Stimulated activated CD4-positive, alpha-beta T cell treated with anti-CD3 and anti-CD28 coated beads, Interleukin-15, amount 100 ng/mL, for 48 hours (primary cell): ENCODE measurements at places on chromosomes 7 and 10.

DNA sequence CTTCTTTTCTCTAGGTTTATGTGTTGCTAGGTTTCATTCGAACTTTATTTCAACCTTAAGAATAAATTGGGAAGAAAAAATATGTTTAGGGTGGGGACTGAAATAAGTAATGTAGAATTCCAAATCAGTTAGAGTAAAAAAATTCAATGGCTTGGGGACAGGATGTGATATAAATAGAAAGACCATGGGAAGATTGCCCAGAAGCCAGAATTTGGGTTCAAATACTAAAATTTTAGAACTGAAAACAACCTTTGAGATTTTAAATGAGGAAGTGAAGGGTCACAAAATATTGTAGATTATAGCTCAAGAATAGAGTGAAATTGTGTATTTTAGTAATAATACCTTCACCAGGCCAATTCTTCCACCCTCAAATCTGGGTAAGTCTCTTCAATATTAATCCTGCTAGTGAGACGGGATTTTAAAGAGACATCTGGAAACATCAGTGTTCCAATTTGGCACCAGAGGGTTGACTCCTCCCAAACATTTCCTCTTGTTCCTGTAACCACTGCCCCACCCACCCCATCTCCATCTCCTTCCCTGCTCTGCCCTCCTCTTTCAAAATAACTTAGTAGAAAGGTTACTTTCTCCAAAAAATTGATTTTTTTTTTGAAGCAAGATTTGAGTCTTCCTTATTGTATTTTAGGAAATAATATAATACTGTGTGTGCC is 51.3 kb upstream of the FAM3C start:
- DNase-seq = no peak

DNA sequence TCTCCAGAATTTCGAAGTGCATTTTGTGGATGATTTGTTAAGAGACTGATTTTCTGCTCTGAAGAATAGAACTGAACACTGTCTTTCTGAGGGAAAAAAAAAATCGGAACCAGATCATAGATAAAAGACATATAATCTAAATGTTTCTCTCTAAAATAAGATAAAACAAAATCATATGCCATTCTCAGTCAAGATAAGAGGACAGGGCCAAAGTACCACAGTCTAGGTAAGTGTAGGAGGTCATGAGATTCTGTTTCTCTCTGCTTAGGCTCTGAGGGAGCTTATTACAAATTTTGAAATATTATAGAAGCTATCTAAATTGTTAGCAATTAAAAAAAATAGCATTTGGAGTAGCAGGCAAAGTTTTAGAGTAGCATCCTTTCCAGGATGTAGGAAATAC is 702 bp upstream of the AOAH start:
- DNase-seq = no peak

GRCh38 chr7:107150375-107151073 is 18.3 kb upstream of the HBP1 start:
- peak; percentile 35 for DNase-seq

DNA sequence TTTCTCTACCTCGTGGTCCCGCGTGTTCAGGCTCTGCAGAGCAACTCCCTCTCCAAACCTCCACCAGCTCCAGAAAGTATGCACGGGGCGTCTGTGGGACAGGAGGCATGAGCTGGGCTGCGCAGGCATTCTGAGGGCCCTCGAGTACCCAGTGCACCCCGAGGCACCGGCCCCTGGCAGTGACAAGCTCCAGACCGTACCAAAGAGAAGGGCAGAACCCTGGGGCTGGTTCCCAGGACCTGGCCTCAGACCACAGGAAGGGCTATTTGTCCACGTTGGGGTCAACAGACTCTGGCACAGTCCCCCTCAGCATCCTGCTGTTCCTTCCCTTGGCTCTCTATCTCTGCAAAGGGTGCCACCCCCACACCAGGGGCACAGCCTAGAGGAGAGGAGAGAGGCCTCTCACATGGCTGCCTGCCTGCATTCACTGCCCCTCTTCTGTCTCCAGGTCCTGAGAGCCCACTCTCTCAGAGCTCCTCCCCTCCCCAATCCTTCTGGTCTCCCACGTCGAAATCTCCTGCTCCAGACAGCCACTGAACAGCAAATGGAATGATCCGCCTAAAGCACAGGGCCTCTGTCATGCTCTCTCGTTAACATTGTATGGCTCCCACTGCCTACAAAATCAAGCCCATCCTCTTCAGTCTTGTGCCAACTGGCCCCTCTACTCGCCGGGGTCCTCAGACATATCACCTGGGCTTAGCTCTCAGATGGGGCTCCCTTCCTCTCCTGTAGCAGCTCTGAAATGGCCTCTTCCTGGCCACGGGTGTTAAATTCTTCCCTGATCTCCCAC is 96.3 kb downstream of the OAT start:
- no peak for DNase-seq

DNA sequence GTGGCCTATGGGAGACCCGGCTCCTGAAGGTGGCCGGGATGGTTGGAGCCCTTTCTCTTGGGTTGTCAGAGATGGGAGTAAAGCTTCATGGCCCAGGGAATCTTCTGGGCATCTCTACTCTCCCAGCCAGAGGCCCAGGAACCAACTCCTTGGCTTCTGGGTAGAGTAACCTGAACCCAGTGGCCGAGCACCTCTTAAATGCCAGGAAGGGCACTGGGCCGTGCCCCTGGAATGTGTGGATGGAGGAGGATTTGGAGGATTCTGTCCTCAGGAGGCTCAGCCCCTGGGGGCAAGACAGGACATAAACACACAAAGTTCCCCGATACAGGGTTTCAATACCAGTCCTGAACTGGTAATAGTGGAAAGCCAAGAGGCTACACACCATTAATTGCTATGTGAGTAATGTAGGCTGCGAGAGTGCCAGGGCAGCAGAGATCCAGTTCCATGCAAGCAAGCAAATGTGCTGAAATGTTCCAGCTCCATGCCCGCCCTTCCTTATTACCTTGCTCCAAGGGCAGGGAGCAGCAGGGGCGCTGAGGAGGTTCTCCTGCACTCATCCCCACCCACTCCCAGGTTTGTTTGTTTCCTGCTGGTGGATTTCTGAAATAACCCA is 1.2 kb downstream of the PALD1 start:
- no peak for DNase-seq

DNA sequence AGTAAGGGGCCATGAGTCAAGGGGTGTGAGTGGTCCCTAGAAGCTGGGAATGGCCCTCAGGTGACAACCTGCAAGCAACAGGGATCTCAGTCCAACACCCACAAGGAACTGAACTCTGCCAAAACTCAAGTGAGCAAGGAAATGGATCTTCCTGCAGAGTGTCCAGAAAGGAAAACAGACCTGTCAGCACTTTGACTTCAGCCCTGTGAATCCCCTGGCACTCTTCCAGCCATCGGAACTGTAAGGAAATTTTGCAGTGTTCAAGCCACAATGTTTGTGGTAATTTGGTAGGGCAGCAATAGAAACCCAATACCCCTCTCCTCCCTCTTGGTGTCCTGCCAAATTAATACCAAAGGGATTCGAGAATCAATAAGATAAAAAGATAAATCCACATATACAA is 6.9 kb downstream of the LYZL1 start:
- no peak for DNase-seq

- peak; percentile 46 for DNase-seq
Measured at GRCh38 chr7:157273208-157274093, 63.4 kb upstream of the DNAJB6 start.

- no peak for DNase-seq
Measured at GRCh38 chr10:110456046-110456445, 41.7 kb upstream of the DUSP5 start.

GRCh38 chr7:139582671-139583155 is 59.2 kb downstream of the CLEC2L start:
- DNase-seq = no peak

DNA sequence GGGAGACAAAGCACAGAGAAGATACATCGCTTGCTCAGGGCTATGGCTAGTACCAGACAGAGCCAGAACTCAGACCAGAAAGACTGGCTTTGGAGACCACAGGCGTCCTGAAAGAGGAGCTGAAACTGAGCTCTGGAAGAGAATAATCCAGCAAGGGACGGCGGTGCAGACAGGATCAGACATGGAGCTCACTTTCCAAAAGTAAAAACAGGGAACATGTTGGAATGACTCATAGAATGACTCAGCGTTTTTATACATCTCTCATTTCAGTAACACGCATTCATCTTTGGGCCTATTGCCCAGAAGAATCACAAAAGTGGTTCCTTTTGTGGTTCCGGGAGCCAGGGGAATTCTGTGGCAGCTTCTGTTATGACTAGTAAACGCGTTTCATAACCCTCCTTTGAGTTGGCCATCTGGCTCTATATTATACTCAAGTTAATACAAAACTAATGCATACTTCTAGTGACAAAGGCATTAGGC is 37.2 kb downstream of the PLEKHS1 start:
- DNase-seq = no peak

DNA sequence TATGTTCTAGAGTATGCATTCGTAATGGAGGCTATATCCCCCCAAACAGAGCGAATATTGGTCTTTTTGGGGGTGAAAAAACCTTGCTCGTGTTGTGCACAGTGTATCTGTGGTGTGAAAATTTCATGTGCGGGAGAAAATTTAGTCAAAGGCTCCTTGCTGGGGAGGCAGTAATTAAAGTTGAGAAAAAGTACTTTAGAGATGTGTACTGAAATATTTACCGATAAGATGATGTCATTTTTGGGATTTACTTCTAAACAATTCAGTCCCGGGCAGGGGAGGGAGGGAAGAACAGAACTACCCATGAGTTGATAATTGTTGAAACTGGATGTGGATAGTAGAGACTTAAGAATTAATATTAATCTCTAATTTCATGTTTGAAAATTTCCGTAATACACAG is 9.3 kb downstream of the RBM17 start:
- no peak for DNase-seq

GRCh38 chr7:134365341-134366054 is 48.8 kb upstream of the SLC35B4 start:
- no peak for DNase-seq

DNA sequence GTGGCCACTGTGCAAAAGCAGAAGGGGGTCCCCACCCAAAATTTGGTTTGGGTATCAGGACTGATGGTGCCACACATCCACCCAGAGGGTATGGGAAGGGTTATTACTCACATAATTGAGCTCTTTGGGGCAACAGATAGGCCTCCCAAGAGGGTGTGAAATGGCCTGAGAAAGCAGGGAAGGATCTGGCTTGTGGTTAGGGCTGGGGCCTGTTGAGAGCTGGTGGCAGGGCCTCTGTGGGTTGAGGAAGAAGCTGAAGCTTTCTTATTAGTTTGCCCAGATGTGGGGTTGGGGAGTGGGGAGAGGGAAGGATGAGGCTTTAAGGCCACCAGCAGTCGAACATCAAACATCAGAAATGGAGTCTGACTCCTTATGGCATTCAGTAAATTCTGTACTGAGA is 18.3 kb upstream of the MKI67 start:
- no peak for DNase-seq

GRCh38 chr10:111968647-111969046 is 214.9 kb downstream of the GPAM start:
- no peak for DNase-seq

DNA sequence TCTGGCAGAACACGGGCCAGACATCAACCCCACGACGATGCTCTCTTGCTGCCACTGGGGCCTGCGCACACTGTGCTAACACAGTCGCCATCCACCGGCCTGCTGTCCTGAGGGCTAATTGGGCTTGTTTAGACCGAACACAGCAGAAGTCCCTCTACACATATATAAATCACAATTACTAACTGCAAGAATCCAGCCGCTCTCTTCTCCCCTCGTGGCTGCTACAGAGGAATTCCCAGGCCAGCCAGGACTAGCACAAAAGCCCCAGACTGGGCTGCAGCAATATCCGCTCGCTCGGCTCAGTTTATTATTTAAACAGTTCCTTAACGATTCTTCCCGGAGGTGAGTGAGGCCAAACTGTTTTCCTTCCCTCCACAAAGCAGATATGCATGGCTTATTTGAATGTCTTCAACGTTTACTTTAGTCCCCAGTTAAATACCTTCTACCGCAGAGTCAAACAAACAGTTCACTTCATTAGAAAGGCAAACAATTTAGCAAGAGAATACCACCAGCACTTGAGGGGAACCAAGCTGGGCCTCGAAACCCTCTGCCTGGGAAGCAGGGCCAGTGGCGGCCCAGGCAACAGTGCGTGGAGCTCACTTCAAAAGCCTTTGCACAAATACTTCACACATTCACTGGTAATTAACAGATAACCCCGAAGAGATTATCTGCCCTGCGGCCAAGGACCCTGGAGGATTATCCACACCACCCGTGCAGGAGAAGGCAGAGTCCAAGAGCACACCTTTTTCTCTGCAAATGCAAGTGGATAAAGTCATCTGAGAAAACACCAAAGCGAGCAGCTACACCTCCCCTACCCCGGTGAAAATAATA is 145.3 kb downstream of the GLI3 start:
- no peak for DNase-seq

DNA sequence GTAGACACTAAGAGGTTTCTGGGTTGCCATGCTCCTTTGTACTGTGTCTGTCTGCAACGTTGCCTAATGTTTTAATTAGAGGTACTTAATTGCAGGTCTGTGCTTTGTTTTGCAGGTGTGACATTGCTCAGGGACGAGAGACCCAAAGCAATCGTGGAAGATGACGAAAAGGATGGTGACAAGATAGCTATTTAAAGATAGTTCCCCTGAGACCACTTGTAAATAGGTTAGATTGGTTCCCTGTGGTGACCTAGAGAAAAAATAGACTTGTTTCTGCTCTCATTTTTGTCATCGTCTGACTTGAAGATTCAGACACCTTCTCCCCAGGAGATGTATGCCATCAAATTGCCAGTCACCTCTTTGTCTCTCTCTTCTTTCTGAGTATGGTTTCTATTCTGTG is 20.1 kb downstream of the PPP1R17 start:
- no peak for DNase-seq

- DNase-seq = no peak
Measured at GRCh38 chr7:96337519-96337918, 15.6 kb upstream of the SLC25A13 start.

DNA sequence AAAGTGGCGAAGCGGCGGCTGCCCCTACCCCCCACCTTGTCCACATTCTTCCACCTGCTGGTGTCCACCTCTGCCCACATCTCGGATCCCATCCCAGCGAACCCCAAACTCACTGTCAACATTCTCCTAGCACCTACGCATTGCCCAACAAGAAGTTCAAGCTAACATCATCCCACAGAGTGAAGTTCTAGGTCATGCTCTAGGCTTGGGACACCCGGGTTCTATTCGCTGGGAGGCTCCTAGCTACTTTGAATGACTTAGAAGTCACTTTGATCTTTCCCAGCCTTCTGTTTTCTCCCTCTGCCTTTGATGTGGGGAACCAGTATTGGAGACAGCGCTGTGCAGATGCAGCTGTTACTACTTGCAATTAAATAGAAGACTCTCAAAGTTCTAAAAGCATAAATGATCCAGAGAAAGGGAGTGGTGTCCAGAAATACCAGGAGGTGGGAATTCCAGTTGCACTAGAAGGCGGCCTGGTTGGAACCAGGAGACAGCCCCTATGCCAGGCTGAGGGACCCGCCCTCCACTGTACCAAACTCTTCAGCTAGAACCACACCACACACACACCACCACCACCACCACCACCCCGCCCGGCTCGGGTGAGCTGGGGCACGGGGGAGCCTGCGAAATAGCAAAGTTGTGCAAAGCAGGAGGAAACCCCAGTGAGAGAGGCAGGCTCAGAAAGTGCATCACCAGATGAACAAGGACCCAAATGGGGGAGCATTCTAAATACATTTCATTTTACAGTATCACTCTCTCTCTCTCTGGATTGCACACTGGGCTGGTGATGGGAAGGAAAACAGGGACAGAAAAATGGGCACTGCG is 5.5 kb upstream of the VGF start:
- DNase-seq = no peak

GRCh38 chr10:19096501-19097073 is 48.0 kb downstream of the MALRD1 start:
- no peak for DNase-seq

GRCh38 chr7:2698581-2699288 is 10.7 kb downstream of the AMZ1 start:
- peak; percentile 34 for DNase-seq

GRCh38 chr10:101782811-101783735 is at the start of gene NPM3:
TSS of gene NPM3 (minus strand) at chr10:101783446. CDS start at chr10:101783390, 56 bp downstream.
- peak; percentile 87 for DNase-seq
